Esophagus muscularis mucosa (tissue), 4 donors: ENCODE measurements at places on chromosomes 5 and 9. TPM values are rescaled to one million over a fixed set of nuclear protein-coding genes. Genes with fewer than 3 reads are reported as not detected.

- H3K4me1 ChIP-seq = no peaks in the 10 kb centered on the region
- peak overlapping the region; percentile 77 for H3K27ac ChIP-seq
- no peaks in the 10 kb centered on the region for H3K36me3 ChIP-seq
- H3K4me3 ChIP-seq = no peak overlapping the region
- H3K27me3 ChIP-seq = no peaks in the 10 kb centered on the region
Measured at GRCh38 chr5:128052780-128053179, 30.8 kb upstream of the SLC12A2 start.

DNA sequence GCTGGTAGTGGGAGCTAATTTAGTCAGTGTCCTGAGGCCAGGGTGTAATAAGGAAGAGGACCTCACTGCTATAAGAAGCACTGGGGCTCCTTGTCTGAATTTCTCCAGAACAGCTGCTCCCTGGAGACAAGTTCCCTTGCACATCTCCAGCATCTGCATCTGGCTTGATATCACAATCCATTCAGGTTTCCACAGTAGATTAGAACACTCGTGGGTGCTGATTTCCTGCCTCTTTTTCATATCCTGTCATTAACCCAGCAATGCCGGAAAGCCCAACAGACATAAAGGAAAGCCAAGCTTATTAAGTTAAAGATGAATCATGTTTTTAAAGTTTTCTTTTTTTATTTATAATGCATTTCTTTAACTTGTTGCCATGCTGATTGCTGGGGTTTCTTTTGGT lies 232.3 kb upstream of the WWC1 start:
- DNase-seq = no peak
- H3K27ac ChIP-seq = no peak overlapping the region
- no peak overlapping the region for H3K4me3 ChIP-seq
- H3K36me3 ChIP-seq = no peaks in the 10 kb centered on the region

- H3K4me3 ChIP-seq = no peak overlapping the region
- H3K27me3 ChIP-seq = no peaks in the 10 kb centered on the region
- H3K27ac ChIP-seq = no peak overlapping the region
Measured at GRCh38 chr9:94736759-94737158, 10.3 kb downstream of the AOPEP start.

GRCh38 chr9:122302237-122303093 lies 37.8 kb downstream of the MRRF start:
- no peak for DNase-seq
- H3K27ac ChIP-seq = no peak overlapping the region
- H3K4me1 ChIP-seq = peaks cover 10% of the 10 kb centered on the region
- peaks cover 78% of the 10 kb centered on the region for H3K36me3 ChIP-seq
- H3K27me3 ChIP-seq = no peaks in the 10 kb centered on the region

GRCh38 chr5:76908166-76908565 lies 44.7 kb upstream of the CRHBP start:
- H3K27ac ChIP-seq = no peak overlapping the region
- H3K4me3 ChIP-seq = no peak overlapping the region
- no peaks in the 10 kb centered on the region for H3K27me3 ChIP-seq
- no peak for DNase-seq

OR1L1 gene
- total RNA-seq = not detected

SOHLH1 gene
- not detected for total RNA-seq

PDLIM7 gene
- total RNA-seq = 503 TPM

FIBCD1 gene
- total RNA-seq = 0.42 TPM
